ENCODE measurements at places on chromosomes 2 and 18.

- DNase-seq = no peak
Measured at GRCh38 chr2:341912-342311, 54.0 kb upstream of the ALKAL2 start.

DNA sequence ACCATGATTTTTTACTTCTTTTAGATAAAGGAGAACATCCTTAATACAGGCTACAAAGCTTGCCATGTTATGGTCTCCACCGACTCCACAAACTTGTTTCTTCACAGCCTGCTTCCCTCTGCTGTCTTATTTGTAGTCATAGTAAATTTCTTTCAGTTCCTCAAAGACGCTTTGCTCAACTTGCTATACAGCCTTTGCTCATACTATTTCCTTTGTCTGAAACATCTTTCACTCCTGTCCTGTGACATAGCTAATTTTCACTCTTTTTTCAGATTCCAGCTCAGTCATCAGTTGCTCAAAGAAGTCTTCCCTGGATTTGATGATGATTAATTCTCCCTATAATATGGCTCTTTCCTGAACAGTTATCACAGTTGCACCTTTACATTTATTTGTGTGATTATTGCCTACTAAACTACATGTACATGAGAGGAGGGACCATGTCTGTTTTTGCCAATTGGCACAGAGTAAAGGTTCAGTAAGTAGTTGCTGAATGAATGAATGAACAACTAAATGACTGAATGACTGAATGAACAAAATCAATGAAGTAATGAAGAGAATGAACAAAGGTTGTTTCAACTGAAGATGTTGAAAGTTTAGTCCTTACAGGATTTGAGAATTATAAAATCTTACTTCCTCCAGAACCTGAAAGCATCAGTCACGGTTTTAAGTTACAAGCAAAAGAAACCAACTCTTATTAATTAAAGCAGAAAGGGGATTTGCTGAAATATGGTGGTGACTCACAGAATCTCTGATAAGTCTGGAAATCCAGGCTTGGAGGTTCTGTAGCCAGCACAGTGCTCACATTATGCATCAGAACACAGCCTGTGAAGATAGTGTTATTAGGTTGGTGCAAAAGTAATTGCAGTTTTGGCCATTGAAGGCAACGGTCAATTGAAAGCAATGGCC lies 186.4 kb upstream of the FAM98A start:
- DNase-seq = no peak

GRCh38 chr2:16013359-16013911 lies 73.1 kb downstream of the MYCN start:
- no peak for DNase-seq

- no peak for DNase-seq
Measured at GRCh38 chr18:76973520-76974266, 151.3 kb downstream of the ZNF236 start.

DNA sequence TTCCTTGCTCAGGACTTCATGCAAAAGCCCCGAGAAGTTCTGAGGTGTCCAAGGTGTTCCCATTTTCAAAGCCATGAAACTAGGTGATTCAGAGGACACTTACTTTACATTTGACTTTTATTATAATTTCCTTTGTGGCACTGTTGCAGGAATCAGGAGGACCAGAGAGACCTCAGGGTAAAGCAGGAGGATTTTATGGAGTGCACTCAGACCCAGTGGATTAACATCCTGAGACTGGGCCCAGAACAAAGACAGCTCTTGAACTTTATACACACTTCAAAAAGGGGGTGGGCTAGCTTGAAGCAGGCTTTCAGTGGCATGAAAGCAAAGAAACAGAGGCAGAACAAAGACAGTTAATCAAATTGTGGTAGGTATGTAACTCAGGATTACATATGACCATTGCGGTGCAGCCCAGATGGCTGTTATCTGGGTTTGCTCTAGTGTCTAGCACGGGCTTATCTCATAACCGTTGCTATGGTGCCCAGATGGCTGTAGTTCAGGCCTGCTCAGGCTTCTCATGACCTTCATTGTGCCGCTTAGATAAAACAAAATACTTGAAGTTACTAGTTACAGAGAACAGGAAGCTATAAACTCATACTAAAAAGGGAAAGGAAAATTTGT lies 39.4 kb downstream of the TMEM182 start:
- DNase-seq = no peak

- DNase-seq = peak; percentile 71
Measured at GRCh38 chr2:186543561-186544131, 46.2 kb upstream of the ITGAV start.

GRCh38 chr2:36322108-36322507 lies 33.5 kb upstream of the CRIM1 start:
- peak; percentile 41 for DNase-seq

DNA sequence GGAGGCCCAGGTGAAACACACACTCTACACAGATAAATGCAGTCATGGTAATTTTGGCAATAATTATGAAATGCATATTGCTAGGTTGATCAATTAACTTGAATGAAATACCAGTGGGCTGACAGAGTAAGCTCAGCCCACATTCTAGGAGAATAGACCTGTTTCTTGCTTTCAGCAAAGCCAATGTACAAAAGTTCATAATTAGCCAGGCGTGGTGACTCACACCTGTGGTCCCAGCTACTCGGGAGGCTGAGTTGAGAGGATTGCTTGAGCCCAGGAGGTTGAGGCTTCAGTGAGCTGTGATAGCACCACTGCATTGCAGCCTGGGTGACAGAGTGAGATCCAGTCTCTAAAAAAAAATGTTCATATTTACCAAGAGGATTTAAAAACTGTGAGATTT lies 15.7 kb upstream of the MBP start:
- no peak for DNase-seq

DNA sequence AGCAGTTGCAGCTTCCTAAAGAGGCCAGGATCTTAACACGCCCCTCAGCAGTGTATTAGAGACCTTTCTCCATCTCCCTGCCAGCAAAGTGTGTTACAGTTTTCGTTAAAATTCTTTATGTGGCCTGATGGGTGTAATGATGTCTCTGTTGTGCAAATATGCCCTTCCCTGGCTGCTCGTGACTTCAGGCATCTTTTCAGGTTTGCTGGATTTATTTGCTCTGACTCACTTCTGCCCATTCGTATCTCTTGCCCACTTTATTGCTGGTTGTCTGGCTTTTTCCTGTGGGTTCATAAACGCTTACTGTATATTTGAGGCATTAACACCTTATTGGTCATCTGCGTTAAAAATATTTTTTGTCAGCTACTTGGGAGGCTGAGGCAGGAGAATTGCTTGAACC lies 134.5 kb downstream of the ASB1 start:
- DNase-seq = peak; percentile 17

- DNase-seq = no peak
Measured at GRCh38 chr2:60552851-60553494, 481 bp downstream of the BCL11A start.

DNA sequence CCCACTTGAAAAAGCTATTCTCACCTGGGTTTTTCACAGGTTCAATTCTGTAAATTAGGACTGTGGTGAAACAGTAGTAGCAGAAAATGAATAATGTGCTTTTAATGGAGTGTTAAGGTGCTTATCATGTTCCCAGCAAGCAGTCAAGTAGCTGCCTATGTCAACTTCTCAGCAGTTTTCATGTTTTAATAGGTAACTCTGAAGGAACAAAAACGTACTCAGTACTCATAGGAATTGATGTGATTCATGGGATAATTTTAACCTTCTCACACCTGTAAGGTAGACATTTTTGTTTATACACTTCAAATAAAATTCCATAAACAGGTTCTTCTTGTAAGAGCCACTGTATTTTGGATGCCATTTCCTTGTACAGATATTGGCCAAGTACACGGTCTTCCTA lies 801.6 kb downstream of the MBD2 start:
- DNase-seq = no peak

DNA sequence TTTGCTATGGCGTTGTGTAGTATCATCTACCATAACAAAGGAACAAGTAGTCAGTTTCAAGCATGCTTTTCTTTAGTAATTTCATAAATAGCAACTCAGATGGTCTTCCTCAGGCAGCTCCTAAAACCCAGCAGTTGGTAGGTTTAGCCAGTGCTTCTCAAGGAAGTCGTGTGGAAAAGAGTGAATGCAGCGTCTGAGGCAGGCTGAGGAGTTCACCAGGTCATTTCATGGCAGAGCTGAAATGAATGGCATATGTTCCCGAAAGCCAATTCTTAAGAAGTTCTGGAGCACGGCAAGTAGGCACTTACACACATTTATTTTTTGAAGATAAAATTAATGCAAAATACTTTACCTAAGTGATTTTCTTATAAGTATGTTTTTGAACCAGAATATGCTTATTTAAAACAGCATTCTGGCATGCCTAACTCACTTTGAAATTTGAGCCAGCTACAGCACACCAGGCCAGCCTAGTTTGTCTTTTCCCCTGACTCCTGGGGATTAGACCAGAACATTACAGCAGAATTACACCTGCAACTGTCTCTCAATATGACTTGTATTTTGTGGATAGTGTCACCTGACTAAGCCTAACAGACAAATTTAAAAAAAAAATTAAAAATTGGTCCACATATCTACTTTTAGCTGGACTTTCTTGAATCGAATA lies 62.2 kb downstream of the OSBPL6 start:
- DNase-seq = no peak

DNA sequence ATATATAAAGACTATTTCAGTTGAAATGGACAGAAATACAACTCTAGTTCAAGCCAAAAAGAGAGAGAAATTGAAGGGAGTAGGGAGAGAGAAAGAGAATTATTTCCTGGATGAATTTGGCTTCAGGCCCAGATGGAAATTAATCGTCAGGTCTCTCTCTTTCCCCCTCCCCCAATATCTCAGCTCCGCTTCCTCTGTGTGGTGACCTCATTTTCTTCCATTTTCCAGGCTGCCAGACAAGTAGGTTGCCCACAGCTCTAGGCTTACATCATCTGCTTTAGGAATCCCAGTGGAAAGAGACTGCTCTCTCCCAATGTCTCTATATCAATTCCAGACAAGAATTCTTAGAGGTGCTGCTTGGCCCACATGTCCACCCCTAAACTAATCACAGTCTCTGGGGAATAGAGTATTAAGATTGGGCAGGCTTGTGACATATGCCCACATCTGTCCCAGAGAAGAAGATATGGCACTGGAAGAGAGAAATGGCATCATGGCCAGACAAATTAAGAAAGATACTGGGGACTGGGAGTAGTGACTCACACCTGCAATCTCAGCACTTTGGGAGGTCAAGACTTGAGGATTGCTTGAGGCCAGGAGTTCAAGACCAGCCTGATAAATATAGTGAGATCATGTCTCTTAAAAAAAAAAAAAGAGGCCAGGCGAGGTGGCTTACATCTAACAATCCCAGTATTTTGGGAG lies 37.2 kb upstream of the CFAP36 start:
- DNase-seq = no peak

- DNase-seq = no peak
Measured at GRCh38 chr2:31070339-31071125, 67.7 kb downstream of the GALNT14 start.

DNA sequence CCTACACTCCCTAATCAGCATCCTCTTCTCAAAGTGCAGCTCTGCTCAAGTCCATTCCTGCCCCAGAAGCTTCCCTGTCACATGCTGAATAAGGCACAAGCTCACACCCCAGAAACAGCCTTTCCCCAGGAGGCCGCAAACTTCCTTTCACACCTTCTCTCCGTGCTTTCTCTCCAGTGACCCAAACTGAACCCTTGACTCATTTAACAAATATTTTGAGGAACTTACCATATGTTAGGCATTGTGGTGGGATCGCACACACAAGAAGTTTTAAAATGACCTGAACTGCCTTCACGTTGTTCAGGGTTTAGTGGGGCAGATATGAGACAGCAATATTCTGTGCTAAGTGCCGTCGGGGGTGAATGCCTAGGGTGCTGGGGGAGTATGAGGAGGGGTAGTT lies 161.3 kb downstream of the INSIG2 start:
- DNase-seq = no peak

- no peak for DNase-seq
Measured at GRCh38 chr2:187989925-187990623, 301.6 kb upstream of the GULP1 start.

DNA sequence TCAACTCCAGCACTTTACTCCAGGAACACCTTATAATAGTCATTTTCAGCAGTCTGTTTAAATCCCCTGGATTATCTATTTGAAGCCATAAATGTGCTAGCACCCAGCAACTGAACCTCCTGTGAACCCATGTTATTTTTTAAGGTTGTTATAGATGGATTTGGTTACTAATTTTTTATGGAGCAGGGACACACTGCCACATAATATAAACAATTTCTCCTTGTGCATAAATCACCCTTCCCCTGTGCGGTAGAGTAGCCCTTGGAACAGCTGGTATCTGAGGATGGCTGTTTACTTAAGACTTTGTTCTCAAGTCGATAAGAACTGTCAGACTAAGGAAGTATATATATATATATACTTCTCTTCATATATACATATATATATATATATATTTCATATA lies 367.4 kb downstream of the EPHA4 start:
- no peak for DNase-seq
